Activated CD4-positive, alpha-beta T cell treated with anti-CD3 and anti-CD28 coated beads, Interleukin-2, Interleukin-4, amounts not matched to agents 100 ng/mL and 50 ng/mL, durations not matched to agents 16 hours and 8 hours (primary cell): ENCODE measurements at places on chromosomes 6 and 20.

DNA sequence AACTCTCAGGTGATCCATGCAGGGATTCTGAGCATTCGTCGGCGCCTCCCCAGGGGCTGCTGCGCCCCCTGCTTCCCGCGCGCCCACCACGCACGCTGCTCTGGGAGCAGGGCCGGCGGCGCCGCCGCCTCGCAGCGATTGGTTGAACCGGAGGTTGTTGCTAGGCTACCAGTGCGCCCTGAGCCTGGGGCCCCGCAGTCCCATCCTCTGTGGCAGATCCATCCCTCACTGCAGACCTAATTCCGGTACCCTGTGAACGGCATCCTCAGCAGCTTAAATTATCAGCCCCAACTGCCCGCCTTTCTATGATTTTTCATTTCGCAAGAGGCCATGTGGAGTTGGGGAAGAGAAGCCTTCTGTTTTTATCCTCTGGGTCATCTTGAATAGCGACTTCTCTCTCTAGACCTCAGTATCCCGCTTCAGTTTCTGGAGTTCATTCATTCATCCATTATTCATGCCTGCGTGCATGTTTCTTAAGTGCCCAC, 15.4 kb downstream of the PNPLA1 start:
- DNase-seq = no peak

- DNase-seq = no peak
Measured at GRCh38 chr6:112245511-112246203, 8.7 kb downstream of the LAMA4 start.

DNA sequence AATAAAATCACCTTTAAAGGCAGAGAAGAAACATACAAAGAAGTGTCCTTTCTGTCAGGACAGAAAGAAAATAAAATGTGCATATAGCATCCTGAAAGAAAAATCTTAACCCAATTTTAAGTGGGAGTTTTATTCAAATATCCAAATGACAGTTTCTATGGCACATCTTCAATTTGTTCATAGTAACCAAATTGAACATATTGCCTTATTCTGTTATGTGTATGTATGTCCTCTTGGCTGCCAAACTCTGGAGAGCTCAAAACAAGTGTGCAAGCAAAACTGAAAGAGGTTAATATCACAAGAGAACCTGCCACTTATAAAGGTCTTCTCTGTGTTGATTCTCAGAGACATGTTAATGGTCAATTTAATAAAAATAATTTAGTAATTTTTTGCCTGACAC, 334.7 kb downstream of the BCKDHB start:
- no peak for DNase-seq

GRCh38 chr20:22474224-22474623, 110.1 kb downstream of the FOXA2 start:
- no peak for DNase-seq

DNA sequence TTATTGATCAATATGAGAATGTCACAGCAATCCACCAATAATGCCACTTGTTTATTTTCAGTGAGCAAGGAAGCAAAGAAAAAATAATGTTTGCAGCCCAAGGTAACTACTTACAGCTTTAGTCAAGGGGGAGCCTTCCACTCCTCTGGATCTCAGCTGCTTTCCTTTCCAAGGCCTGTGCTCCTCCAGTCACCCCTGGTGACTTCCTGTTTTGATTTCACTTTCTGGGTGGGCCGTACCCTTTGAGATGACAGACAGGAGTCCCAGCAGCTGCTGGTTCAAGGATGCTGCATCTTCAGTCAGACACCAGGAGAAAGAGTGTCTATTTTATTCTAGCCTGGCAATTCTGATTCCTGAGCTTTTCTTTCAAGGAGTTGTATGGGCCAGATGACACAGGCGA, 5.6 kb upstream of the VNN2 start:
- DNase-seq = peak; percentile 58

DNA sequence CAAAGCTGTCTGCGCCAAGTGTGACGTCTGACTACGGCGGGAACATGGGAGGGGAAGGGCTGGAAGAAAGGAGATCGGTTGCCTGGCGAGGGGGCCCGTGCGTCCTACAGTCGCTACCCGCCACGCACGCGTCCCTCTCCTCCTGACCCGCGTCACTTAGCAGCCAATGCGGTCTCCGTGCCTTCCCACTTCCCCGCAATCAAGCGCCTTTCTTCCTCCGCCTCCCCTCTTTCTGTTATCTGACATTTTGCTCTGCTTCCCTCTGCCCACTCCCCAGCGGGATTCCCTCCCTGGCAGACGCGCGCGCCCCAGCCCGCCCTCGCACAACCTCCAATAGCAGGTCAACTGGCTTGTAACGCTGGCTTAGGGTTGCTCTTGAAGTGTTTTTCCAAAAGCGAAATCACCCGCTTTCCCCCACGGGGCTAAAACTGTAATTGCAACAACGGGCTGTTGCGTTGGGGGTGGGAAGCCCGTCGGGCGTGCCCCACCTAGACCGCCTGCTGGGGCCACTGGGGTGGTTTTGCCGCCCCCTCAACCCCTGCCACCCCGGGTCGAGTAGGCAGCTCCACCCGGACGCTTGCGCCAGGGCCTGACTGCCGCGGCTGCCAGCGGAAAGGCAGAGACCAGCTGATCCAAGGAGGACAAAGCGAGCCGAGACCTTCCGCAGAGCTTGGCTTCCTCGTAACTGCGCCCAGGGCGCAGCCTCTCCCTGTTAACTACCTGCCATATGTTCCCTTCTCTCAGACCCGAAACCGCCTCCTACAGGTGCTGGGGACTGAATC, 6.2 kb upstream of the SOX4 start:
- peak; percentile 15 for DNase-seq

DNA sequence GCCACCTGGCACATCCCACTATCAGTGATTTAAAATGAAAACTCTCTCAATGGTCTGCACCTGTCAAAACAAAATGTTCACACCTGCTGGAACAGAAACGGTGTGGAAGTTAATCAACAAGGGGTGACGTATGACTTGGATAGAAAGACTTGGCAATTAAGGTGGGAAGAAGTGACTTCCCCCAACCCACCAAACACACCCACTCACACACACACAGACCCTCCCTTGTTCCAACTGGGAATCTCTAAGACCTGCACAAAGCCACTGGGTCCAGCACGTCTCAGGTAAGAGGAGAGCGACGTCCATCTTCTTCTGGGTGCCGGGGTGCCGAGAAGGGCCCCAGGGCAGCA, 25.1 kb upstream of the TCFL5 start:
- DNase-seq = no peak

GRCh38 chr20:37575884-37576283, 48.2 kb upstream of the BLCAP start:
- DNase-seq = no peak

- DNase-seq = no peak
Measured at GRCh38 chr6:143200167-143200770, 139.6 kb downstream of the AIG1 start.

DNA sequence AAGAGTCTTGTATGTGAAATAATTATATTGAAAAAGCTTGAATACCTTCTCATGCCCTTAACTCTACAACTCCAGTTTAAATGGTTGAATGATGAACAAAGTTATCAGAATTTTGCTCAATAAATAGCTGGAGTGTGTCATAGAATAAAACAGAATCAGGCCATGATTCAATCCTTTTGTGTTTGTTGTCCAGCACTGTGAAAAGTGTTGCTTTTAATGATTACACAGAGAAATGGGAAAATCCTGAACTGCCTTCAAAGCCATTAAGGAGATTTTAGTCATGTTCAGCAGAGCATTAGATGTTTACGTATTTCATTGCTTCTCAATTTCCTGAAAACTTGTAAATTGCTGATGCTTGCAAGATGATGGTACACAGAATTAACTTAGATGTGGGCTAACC, 262.9 kb upstream of the BTBD3 start:
- no peak for DNase-seq

DNA sequence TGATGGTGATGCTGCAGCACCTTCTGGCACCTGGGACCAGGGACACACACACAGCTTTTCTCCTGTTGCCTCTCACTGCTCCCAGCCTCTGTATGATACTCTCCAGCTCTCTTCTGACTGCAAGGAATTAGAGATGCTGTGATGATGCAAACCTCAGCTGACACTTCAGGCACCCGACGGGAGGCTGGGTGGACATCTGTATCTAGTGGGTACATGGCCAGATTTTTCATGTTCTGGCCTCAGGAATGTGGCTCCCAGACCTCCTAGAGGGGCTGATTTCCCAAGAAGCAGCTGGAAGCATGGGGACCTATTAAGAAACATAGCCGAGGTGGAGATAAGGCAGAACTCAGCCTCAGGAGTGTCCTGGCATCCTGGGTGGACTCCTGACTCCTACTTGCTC, 6.8 kb upstream of the EPB41L1 start:
- no peak for DNase-seq

- no peak for DNase-seq
Measured at GRCh38 chr20:23082846-23083552, 3.1 kb downstream of the CD93 start.

- no peak for DNase-seq
Measured at GRCh38 chr6:56268266-56268665, 20.9 kb upstream of the COL21A1 start.

DNA sequence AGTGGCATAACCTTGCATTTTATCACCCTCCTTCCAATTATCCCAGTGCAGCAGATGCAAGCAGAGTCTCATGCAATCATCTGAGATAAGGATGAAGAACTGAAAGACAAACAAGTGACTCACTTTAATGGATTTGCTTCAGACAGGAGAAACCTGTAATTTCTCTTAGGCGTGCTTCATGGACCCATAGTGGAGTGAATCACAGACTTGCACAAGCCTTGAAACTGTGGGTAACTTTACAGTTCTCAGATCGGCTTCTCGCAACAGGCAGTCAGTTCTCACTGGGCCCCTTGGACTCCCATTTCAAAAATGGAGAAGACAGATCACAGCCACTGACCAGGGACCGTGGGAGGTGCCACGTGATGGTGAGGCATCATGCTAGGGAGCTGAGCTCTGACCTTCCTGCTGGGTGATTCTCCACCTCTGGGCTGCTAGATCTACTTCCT, at the start of gene ADGRF4:
ADGRF4 (plus strand) TSS at position 239 of the 446 bp plus-strand sequence. CDS start 8,666 bp downstream, outside the sequence.
- no peak for DNase-seq

DNA sequence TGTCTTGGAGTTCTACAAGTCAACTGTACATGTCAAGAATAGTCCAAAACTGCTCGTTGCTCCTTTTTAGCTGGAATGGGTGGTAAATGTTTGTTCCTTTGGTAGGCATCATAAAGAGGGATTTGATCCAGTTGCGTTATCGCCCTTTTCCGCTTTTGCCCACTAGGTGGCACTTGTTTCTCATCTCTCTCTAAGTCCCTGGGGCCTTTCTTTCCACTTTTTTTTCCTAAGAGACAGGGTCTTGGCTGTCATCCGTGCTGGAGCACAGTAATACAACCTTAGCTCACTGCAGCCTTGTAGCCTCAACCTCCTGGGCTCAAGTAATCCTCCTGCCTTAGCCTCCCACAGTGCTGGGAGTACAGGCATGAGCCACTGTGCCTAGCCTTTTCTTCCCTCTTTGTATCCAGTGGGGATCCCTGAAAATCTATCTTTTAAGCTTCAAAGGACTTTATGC, 20.7 kb downstream of the GTPBP2 start:
- DNase-seq = peak; percentile 48

- DNase-seq = no peak
Measured at GRCh38 chr6:111775145-111775922, 97.9 kb downstream of the FYN start.

DNA sequence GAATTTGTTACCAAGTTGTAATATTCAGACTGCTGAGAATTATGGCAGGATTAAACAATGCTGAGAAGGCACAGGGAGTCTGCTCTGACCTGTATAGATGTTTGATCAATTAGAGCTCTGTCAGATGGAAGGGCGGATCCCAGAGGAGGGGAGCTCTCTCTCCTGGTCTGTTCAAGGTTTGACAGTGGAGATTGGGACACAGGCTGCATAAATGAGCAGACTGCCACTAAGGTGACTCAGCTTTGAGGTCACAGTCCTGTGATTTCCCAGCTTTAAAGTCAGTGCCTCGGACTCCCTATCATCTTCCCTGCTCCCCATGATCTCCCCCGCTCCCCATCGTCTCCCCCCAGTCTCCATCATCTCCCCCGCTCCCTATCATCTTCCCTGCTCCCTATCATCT, 59.2 kb upstream of the SLC22A23 start:
- DNase-seq = no peak

DNA sequence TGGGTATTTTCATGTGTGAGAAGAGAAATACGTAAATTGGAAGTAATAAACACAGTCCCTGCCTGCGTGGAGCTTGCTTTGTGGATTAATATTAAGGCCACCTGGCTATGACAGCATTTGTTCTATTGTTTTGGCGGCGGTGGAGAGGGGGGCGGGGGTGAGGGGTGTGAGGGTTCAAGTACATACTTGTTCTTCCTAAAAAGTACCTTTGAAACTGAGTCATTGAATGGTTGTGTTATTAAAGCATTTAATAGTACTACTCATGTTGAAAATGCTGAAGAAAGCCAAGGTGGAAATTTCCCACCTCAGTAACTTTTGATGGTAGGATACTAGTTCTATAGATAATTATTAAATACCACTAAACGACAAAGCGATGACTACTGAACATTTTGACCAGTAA, 95.0 kb downstream of the FOXC1 start:
- no peak for DNase-seq

GRCh38 chr6:74610352-74610751, 595.5 kb downstream of the COL12A1 start:
- DNase-seq = no peak

DNA sequence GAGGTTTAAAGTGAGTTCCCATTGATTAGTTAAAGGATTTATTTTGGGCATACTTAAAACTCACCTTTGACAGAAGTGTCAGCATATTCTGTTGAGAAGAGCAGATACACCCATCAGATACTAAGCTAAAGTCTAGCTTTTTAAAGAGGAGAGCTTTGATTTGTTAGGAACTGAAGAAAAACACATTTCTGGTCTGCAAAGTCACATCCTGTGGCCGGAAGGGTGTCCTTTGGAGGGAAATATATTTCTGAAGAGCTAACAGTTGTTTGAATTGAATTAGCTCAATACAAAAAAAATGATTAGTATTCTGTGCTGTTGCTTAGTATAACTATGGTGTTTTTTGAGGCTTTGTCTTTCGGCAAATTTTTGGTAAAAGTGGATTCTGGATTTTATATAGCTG, 302.7 kb downstream of the RFPL4B start:
- no peak for DNase-seq

DNA sequence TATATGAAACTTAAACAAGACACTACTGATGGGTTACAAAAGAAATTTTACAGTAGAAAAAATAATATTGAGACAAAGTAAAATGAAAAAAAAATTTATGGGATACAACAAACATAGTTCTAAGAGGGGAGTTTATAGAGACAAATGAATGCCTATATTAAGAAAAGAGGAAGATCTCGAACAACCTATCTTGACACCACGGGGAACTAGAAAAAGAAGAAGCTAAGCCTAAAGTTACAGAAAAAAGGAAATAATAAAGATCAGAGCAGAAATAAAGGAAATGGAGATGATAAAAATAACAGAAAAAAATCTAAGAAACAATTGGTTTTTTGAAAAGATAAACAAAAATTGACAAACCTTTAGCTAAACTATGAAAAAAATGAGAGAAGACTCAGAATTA, 9.1 kb upstream of the ECHDC1 start:
- no peak for DNase-seq

DNA sequence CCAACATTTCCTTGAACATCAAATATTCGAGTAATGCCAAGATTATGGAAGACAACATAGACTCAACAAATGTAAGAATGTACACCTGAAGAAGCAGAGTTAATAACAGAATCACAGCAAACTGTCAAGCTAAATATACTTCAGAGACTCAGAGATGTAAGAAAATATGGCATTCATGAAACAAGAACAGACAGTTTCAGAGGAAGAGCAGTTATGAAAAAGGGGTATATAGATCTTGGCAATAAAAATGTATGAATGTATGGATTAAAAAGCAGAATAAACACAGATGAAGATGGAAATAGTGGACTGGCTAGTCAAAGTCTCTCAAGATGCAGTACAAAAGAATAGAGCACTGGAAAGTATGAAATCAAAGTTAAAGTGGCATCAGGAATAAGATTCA, 18.4 kb downstream of the RRAGD start:
- DNase-seq = no peak

GRCh38 chr20:60271597-60271996, 313.4 kb downstream of the CDH26 start:
- no peak for DNase-seq
